ENCODE measurements at places on chromosomes 3 and 15.

DNA sequence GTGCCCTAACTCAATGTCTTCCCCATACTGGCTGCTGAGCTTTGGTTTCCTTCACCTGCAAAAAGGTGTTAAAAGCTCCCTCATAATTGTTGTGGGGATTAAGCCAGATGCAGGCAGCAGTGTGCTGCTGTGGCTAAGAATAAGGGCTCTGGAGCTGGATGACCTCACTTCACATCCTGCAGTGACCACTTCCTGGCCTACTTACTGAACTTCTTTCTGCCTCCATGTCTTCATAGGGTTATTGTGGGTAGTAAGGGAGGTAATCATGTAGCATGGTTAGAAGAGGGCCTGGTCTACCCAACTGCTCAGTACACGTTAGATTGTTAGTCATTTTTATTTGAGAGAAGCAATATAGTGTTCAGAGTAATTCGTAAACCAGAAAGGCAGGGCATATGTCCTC is 18.4 kb downstream of the GYG1 start:
- DNase-seq: no peak

DNA sequence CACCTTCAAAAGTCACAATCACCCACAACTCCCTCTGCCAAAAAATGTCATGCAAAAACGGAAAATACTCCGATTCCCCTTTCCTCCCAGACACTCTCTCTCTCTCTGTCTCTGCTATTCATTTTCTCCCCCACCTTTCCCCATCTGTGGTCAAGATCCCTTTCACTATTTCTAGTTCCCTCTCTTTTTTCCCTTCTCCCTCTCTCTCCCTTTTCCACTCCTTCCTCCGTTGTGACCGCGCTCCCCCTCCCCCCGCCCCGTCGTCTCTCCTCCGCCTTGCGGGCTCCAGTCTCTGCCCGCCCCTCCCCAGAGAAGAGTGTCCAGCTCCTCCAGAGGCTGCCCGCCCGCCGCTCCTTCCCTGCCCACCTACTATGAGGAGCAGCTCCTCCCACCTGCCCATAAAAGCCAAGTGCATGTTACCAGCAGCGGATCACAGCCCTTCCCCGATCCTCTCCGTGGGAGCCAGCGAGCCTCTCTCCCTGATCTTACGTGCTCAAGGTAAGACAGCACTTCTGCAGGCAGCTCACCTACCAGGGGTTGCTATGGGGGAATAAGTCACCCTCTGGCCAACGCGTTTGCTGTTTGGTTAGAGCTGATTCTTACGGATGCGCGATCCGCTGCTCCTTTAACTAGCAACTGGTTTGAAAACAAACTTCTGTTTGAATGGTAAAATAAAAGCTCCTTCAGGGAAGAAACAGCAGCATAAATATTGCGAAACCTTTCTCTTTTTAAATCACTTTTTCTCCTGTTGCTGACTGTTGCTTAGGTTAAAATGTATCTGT is at the start of gene COL8A1:
TSS of gene COL8A1 (plus strand) at position 428 of the 782 bp plus-strand sequence. CDS start 152,089 bp downstream, outside the sequence.
- no peak for DNase-seq

GRCh38 chr15:44381236-44381635 is 46.2 kb upstream of the CTDSPL2 start:
- DNase-seq: no peak

DNA sequence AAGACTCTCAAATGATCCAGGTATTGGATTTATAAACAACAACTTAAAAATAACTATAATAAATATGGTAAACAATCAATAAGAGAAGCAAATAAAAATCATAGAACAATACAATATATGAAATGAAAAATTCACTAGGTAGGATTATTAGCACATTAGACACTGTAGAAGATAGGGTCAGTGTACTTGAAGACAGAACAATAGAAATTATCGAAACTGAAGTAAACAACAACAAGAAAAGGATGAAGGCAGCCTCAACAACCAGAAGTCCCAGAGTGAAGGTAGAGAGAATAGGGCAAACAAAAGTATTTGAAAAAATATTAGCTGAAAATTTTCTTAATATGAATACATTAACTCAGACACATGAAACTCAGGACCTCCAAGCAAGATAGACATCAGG is 11.9 kb downstream of the IQCB1 start:
- no peak for DNase-seq

All from activated T-helper 1 cell treated with Interleukin-2 at 50 U/mL for 16 hours (primary cell).